Activated T-helper 1 cell treated with anti-CD3 and anti-CD28 coated beads, Interleukin-12 subunit alpha, Interleukin-12 subunit beta, Interleukin-2, Interleukin-4 antibody, amounts not matched to agents 30 ng/mL and 10 ng/mL and 1 ng/mL, durations not matched to agents 14 hours and 24 hours and 36 hours (primary cell): ENCODE measurements at places on chromosomes 3 and 15. TPM values are rescaled to one million over a fixed set of nuclear protein-coding genes. Genes with fewer than 3 reads are reported as not detected.
A peak's percentile ranks its signal among the peaks of the same experiment; 100 is the strongest.

Gene GOLGA6L7
- total RNA-seq, result not detected in 2 replicates

Gene LRTM1
- total RNA-seq, result not detected in 2 replicates

GRCh38 chr3:183613366-183614285, 21.8 kb upstream of the KLHL24 start:
- no peak overlapping the region for H3K4me3 ChIP-seq
- H3K27me3 ChIP-seq, result peaks cover 2% of the 10 kb centered on the region
- no peak overlapping the region for H3K27ac ChIP-seq
- H3K36me3 ChIP-seq, result no peaks in the 10 kb centered on the region

Gene PYGO1
- not detected in 2 replicates for total RNA-seq

DNA sequence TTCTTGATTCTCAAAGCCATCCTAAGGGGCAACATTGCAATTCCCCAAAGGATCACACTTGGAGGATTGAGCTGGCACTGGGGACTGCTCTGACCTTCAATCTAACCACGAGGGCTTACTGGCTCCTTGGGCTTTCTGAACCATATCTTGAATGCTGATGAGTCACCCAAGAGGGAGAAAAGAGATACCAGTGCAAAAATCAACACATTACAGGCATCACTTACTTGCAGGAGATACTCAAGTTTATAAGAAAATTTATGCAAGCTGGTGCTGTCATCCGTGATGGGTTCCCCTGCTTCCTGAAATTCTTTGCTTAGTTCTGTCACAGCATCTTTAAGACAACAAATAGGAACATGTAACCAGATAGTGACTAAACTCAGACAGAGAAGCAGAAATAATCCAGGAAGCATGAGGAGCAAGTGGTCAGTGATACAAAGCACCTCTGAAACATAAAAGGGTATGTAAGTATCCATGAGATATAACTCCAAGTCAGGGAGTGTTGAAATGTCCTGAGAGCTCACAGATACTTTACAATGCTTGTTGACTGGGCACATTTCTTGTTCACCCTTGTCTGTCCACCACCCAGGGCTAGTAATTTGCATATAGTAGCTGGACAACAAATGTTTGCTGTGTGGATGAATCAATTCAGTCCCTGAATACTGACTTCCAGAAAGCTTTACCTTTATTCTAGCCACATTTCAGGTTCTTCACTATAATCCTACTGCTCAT, 14.1 kb downstream of the FYCO1 start:
- H3K4me3 ChIP-seq, result peak overlapping the region; percentile 69
- H3K27me3 ChIP-seq, result no peaks in the 10 kb centered on the region
- no peak for DNase-seq
- H3K4me1 ChIP-seq, result peaks cover 89% of the 10 kb centered on the region
- peak overlapping the region; percentile 92 for H3K27ac ChIP-seq
- peaks cover 58% of the 10 kb centered on the region for H3K36me3 ChIP-seq

Gene ZNF592
- total RNA-seq, result 29.9 and 30.9 TPM in 2 replicates
